Activated CD8-positive, alpha-beta memory T cell treated with anti-CD3 and anti-CD28 coated beads, Interleukin-2, amount 50 U/mL, for 48 hours (primary cell): ENCODE measurements at places on chromosomes 1 and 21.
A peak's percentile ranks its signal among the peaks of the same experiment; 100 is the strongest.

DNA sequence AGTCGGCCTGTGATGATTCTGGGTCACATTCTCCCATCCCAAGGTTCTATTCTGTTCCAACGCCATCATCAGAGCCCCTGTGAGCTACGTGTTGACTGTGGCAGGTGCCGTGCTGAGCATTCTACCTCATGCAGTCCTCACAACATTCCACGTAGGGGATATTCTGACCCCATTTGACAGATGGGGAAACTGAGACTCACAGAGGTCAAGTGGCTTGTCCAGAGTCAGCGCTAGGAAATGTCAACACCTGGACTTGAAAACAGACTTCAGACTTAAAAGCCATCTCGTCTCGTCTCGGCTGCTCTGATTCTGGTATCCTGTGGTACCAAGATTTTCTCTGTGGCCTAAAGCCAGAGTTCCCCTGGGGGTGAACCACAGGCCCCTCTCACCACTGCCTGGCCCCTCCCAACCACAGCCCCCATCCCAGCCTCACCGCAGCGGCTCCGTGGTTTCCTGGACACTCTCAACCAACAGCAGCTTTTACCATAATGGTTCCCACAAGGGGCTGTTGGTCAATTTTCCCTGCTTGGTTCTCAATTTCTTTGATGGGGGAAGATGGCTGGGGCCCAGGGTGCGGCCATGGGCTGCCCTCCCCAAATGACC, 39.6 kb downstream of the SDC3 start:
- DNase-seq, result peak; percentile 71

- no peak for DNase-seq
These were observed 16.0 kb downstream of the RBBP4 start for GRCh38 chr1:32666901-32667566.

- no peak for DNase-seq
These were observed 72.6 kb upstream of the ROR1 start for GRCh38 chr1:63701187-63701586.

DNA sequence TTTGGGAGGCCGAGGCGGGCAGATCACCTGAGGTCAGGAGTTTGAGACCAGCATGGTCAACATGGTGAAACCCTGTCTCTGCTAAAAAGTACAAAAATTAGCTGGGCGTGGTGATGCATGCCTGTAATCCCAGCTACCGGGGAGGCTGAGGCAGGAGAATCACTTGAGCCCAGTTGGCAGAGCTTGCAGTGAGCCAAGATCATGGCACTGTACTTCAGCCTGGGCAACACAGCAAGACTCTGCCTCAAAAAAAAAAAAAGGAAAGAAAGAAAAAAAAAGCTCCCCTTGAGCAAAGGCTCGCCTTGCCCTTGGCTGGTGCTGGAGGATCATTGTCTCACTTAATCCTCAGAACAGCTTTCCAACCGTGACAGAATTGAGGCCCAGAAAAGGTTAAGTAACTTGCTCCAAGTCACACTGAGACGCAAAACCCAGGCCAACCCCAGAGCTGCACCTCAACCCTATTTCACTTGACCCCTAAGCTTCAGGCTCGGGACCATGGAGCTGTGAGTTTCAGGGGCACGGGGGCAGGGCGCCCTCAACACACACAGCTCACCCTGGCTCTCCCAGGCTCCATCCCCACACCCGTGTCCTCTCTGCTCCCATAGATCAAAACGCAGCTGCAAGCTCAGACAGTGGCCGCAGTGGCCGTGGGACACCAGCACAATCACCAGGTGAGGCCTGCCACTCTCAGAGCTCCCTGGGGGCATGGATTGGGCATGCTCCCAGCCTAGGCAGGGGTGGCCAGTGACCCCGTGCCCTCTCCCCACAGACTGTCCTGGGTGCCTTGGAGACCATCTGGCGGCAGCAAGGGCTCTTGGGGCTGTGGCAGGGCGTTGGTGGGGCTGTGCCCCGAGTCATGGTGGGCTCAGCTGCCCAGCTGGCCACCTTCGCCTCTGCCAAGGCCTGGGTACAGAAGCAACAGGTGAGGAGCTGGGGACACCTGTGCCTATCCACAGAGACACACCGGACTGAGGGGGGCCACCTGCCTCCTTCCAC, 1.6 kb downstream of the SLC25A34 start:
- DNase-seq, result no peak

- no peak for DNase-seq
These were observed 71.3 kb downstream of the MORN1 start for GRCh38 chr1:2320006-2320405.

- no peak for DNase-seq
These were observed 47.5 kb downstream of the TMCO4 start for GRCh38 chr1:19752083-19752696.

DNA sequence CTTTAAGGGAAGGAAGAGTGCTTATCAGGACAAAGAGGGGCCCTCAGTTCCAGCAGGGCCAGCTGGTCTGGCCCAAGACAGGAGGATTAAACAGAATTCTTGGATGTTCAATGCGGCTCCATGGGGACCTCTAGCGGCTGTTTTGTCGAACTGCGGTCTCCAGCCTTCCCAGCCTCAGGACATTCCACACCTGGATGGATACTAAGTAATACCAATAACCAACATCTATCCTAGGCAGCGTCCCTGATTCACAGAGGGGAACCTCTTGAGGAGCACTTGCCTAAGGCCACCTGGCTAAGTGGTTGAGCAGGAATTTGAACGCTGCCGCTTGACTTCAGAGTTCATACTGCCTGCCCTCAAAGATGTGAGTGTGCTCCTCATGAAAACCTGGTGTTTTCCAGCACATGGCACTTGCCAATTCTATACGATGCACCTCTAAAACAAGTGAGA, 15.5 kb upstream of the CD247 start:
- peak; percentile 84 for DNase-seq

GRCh38 chr1:10604966-10605365, 130.2 kb downstream of the PEX14 start:
- no peak for DNase-seq

GRCh38 chr1:70355920-70356319, 1.4 kb upstream of the ANKRD13C start:
- DNase-seq, result no peak
